ENCODE measurements at places on chromosomes 13 and 19.

- DNase-seq, result no peak
These were observed 31.0 kb downstream of the CILP2 start for GRCh38 chr19:19568802-19569756.

GRCh38 chr13:75010941-75011340 lies 471.0 kb downstream of the TBC1D4 start:
- DNase-seq, result no peak

- DNase-seq, result peak; percentile 78
These were observed 2.6 kb upstream of the WIZ start for GRCh38 chr19:15452111-15453047.

- DNase-seq, result no peak
These were observed 2691.4 kb downstream of the PCDH9 start for GRCh38 chr13:64538711-64539110.

GRCh38 chr19:47805313-47805712 lies 962 bp upstream of the TPRX1 start:
- no peak for DNase-seq

DNA sequence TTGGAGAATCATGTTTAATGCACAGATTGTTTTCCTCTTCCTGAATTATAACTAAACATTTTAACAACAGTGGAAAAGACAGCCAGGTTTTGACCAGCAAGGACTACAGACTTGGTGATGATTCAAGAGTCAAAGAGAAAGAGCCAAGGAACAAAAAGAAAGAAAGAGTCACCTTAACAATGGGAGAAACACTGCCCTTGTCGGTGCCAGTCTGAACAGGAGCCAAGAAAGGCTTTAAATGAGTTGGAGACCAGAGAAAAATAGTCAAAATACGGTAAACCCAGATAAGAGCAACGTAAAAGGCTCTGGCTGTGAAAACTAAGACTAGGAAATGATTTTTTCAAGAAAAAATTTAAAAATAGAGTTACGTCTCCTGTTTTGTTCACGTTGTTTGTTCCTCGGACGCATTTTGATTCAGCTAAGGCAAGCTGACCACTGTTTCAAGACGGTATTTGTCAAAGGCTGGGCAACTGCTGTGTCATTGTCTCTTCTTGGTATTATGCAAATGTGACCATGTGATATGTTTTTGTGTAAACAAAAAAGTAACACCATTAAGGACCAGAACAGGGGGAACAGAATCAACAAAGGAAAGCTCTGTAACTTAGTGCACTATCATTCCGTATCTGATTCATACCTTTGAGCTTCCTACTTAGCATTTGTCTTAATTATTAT lies 634.5 kb downstream of the LIG4 start:
- DNase-seq, result no peak

DNA sequence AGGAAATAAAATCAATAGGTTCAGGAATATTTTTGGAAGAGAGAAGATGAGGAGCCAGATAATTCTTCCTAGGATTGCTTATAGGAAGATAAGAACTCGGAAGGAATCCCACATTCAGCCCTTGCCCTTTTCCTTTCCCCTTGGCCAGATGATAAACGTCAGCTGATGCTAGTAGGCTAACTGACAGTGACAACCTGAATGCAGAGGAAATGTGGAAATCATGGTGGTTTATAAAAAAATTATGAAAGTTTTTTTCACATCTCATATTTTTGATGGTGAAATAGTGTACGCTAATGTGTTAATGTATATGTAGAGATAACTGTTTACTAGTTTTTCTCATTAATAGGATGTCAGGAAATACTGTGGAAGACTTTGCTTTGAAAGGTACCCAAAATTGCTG lies 56.9 kb downstream of the EDNRB start:
- DNase-seq, result no peak

DNA sequence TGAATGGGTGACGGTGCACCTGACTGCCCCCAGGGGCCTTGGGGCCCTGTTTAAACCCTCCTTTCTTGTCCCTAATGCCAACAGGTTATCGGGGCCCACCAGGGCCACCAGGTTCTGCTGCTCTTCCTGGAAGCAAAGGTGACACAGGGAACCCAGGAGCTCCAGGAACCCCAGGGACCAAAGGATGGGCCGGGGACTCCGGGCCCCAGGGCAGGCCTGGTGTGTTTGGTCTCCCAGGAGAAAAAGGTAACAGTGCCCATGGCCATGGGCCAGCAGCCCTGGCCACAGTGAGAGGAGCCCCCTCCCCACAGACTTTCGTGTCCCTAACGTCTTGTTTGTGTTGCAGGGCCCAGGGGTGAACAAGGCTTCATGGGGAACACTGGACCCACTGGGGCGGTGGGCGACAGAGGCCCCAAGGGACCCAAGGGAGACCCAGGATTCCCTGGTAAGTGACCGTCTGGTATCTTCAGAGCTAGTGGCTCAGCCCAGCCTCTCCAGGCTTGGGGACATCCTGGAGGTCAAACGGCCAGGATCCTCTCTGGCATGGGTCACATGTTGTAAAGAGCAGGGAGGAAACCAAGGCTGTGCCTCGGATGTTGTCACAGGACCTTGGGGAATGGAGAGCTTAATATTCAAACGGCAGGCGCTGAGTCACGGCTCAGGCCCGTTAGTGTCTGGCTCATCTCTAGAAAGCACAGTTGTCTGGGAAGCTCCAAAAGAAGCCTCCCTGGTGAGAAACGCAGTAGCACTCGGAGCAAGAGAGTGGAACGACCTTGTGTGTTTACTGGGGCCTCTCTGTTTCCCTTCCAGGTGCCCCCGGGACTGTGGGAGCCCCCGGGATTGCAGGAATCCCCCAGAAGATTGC lies 58.3 kb downstream of the RAB20 start:
- DNase-seq, result no peak

DNA sequence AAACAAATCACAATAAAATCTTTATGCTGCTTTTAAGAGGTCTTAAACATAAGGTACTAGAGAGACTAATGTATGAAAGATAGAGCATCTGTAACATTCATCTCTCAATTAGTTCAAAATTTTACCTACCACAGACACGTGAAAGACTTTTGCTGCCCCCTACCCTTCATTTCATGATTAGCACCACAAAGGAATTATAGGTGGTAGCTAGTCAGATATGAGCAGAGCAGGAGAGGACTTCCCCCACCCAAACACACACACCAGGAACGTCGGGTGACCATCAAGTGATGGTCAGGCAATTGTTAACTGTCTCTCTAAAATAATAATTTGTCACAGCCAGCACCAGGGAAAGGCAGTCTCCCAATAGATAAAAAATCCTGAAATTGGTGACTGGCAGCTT lies 1531.7 kb upstream of the SPRY2 start:
- peak; percentile 21 for DNase-seq

DNA sequence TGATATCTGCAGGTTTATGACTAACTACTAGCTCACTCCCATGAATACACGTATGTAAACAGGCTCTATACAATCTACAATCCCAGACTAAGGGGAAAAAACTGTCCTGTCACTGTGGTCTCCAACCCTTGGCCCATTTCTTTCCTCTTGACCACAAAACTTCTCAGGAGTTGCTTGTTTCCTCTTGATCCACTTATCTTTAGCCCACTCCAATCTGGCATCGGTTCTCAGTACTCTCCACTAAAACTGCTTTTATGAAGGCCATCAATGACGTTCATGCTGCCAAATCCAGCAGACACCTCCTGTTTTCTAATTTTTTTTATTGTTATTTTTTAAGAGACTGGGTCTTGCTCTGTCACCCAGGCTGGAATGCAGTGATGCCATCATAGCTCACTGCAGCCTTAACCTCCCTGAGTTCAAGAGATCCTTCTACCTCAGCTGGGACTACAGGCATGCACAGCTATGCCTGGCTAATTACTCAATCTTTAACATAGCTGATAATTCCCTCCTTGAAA lies 31.9 kb upstream of the USPL1 start:
- DNase-seq, result no peak

GRCh38 chr13:80988391-80989151 lies 647.6 kb upstream of the SPRY2 start:
- DNase-seq, result no peak

DNA sequence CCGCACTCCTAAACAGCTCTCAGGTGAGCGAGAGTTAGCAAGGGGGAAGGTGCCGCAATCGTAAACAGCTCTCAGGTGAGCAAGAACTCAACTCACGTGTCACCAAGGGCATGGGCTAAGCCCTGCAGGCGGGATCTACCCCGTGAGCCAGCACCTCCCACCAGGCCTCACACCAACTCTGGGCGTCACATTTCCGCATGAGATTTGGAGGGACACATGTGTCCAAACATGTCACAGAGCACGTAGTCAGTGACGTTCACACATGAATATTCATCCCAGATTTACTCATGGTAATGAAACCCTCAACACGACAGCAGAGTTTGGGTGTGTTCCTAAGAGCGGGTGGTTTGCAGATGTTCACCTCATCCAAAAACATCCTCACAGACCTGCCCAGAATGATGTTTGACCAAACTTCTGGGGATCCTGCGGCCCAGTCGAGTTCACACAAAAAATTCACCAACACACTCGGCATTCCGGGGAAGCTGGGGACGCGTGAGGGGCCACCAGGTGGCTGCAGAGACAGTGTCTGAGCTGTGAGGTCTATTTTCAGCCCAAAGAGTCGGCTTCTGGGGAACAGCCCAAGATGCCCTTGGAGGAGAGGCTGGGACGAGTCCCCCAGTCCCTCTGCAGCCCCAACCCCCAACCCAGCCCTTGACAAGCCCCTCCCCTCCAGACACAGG lies 19.6 kb downstream of the C2CD4C start:
- DNase-seq, result no peak

GRCh38 chr13:75792526-75793187 lies 156.5 kb downstream of the LMO7 start:
- no peak for DNase-seq

GRCh38 chr13:78137404-78138142 lies 218.9 kb upstream of the EDNRB start:
- DNase-seq, result peak; percentile 50

DNA sequence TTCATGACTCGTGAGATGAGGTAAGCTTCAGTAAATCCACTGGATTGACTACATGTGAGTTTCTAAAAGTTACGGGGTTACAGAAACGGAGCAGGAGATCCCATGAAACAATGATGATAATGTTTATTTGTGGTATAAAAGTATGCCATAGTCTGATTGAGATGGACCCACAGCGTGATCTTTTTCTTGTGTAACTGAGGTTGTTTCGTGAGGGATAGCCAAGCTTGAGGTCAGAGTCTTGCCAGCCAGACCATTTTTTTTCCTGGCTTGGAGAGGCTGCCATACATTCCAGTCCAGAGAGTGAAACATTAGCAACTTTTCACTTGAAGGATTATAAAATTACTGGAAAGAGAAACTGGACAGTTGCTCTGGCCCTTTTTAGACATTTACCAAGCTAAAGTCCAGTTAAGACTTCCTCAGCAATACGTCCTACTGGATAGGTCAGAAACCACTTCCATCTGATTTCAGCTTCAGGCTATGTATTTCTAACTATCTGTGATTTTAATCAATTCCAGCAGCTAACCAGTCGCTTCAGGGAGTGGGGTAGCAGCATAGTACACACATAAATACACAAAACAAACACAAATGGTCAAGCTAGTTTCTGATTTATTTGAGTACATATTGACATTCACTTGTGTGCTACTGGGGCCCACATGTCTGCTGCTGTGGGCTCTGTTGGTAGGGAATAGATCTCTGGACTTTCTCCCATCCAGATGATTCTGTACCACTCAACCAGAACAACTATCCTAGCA lies 194.6 kb downstream of the POSTN start:
- no peak for DNase-seq

GRCh38 chr13:97574926-97575325 lies 141.0 kb downstream of the RAP2A start:
- no peak for DNase-seq

- DNase-seq, result no peak
These were observed 4.3 kb upstream of the USF2 start for GRCh38 chr19:35264268-35265125.

DNA sequence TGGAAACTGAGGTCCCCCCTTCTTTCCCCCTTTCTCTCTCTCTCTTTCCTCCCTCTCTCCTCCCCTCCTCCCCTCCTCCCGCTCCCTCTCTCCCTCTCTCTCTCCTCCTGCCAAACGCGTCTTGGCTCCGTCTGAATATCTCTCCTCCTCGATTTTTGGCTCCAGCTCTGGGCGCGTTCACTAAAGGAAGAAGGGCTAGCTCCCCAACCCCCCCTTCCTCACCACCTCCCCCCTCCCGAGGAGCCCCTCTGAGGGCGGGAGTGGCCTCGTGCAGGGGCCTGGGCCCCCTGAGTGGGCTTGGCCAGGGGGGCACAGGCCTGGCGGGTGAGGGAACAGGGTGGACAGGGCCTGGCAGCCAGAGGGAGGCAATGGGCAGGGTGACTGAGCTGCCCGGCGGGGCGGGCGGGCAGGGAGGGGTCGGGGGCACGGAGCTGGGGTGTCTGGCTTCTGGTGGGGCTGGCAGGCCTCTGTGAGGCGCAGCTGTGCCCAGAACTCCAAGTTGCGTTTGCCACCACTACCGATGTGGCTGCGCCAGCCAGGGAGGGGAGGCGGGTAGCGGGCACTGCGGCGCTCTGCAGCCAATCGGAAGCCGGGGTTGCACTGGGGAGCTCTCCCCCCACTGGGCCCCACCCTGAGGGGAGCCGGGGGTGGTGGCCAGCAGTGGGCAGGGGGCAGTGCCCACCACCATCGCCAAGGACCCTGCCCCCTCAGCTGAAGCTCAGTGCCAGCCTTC lies 7.1 kb downstream of the NFIX start:
- no peak for DNase-seq

GRCh38 chr13:43911278-43911677 lies 31.6 kb downstream of the LACC1 start:
- DNase-seq, result no peak

DNA sequence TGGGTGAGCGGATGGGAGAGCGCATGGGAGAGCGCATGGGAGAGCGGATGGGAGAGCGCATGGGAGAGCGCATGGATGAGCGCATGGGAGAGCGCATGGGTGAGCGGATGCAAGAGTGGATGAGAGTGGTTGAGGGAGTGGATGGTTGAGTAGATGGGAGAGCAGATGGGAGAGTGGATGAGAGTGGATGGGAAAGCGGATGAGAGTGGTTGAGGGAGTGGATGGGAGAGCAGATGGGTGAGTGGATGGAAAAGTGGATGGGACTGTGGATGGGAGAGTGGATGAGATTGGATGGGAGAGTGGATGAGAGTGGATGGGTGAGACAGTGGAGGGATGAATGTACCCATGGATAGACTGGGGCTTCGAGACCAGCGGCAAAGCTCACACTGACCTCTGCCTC lies 8.6 kb upstream of the TEKTIP1 start:
- no peak for DNase-seq

DNA sequence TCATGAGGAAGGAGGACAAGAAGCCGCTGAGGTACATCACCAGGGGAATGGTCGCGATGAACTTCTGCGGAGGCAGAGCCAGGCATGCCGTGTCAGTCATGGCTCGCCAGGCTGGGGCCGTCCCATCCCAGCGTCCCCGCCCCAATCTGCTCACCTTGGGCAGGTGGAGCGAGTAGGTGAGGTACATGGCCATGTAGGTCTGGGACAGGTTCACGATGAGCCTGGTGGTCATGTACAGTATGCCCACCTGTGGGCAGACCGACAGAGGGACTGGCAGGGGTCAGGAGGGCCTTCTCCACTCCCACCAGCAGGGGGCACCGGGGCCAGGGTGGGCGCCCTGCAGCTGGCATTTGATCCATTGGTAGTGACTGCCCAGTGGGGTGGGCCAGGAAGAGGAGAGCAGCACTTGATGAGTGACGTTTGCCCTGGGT lies 8.3 kb downstream of the TEKTIP1 start:
- DNase-seq, result no peak

- no peak for DNase-seq
These were observed 17.6 kb upstream of the WDR88 start for GRCh38 chr19:33114312-33114711.
